ENCODE measurements at places on chromosomes 2 and 18.

DNA sequence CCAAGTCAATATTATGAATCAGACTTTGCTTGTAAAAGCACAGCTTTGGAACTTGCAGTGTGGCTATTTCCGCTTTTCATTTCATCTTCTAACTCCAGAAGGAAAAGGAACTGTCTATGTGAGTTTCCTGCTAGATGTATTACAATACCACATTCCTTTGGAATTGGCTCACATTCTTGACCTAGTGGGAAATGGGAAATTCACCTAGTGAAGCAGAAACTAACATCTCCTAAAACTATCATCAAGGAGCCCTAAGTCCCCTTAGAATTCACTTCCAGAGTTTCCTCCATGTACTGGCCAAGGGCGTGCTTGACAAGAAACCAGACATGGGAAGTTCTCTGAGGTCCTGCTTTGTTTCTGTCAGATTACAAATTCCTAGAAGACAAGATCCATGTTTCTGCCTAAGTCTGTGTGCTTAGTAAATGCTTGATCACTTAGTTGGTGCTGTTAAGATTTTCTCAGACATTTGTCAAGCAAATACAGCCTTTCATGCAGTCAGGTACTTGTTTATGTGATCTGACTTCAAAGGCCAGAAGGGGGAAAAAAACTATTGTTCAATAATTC lies 275.7 kb upstream of the FN1 start:
- DNase-seq, result no peak

GRCh38 chr18:74541703-74542555 lies 7.6 kb downstream of the CNDP1 start:
- DNase-seq, result no peak

DNA sequence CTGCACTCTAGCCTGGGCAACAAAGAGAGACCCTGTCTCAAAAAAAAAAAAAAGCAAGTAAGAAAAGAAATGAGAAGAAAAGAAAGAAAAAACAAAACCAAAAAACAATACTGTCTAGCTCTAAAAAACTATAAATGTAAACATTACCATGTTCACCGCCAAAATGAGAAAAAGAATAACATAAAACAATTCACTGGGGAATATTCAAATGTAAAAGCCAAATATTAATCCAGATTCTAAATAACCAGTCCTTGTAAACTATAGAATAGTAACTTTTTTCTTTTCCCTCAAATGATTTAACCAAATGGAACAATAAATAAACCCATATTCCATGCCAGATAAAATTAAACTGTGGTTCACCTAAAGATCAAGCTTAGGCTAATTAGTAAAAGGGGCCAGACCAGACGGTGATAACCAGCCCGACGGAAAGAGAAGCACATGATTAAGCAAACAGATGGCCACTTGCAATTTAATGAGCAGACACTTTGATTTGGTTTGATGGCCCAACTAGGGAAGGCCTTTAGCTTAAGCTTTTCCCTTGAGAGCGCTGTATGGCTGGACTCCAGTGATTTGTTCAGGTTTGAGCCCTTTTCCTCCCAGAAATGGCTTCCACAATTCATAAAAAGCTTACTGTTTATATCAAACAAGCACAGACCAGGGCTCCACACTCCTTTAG lies 39.4 kb upstream of the ZNF397 start:
- DNase-seq, result no peak

- DNase-seq, result no peak
These were observed 28.9 kb upstream of the NT5DC4 start for GRCh38 chr2:112691881-112692281.

- DNase-seq, result no peak
These were observed 8.1 kb downstream of the EMX1 start for GRCh38 chr2:72925328-72925943.
